ENCODE measurements at places on chromosomes 4 and X. TPM values are rescaled to one million over a fixed set of nuclear protein-coding genes. Genes with fewer than 3 reads are reported as not detected.
A peak's percentile ranks its signal among the peaks of the same experiment; 100 is the strongest.

DNA sequence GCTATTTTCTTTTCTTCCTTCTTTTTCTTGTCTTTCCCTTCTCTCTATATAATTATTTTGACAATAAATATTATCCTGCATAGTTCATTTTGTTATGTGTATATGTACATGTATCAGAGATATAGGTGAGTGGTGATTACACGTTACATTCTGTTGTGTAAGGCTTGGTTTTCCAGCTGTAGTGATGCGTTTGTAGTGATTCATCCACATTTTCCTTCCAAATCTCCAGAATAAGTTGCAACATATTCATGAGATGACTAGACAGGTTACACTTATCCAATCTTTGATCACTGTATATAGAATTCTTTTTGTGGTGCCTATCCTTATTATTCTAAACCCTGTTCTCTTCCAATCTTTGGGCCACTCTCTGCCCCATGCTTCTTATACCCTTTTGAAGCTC lies 540.2 kb downstream of the GBA3 start:
- peaks cover 34% of the 10 kb centered on the region for H3K4me1 ChIP-seq
- no peaks in the 10 kb centered on the region for H3K27me3 ChIP-seq
- H3K27ac ChIP-seq = no peak overlapping the region
- H3K36me3 ChIP-seq = no peaks in the 10 kb centered on the region
- DNase-seq = no peak

DNA sequence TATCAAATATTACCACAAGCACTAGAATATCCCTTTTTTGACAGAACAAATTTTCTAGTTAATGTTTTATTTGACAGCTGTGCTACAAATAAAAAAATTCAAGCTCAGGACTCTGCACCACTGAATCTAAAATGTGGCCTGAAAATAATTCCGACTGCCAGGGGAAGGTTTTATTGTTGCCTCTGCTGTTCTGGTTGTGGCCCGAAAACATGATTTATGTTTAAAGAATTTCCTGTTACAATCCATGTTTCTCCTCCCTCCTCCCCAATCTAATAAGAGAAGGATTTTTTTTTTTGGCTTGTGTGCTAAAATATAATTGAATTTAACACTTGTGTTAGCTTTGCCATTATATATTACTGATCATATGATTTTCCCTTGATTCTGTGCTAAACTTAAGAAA lies 227.8 kb downstream of the DCLK2 start:
- H3K27ac ChIP-seq = no peak overlapping the region
- peaks cover 6% of the 10 kb centered on the region for H3K4me1 ChIP-seq
- DNase-seq = no peak

- no peaks in the 10 kb centered on the region for H3K36me3 ChIP-seq
- no peaks in the 10 kb centered on the region for H3K27me3 ChIP-seq
- no peak overlapping the region for H3K27ac ChIP-seq
- DNase-seq = no peak
Measured at GRCh38 chrX:14673764-14674163, 144.4 kb downstream of the GLRA2 start.

DNA sequence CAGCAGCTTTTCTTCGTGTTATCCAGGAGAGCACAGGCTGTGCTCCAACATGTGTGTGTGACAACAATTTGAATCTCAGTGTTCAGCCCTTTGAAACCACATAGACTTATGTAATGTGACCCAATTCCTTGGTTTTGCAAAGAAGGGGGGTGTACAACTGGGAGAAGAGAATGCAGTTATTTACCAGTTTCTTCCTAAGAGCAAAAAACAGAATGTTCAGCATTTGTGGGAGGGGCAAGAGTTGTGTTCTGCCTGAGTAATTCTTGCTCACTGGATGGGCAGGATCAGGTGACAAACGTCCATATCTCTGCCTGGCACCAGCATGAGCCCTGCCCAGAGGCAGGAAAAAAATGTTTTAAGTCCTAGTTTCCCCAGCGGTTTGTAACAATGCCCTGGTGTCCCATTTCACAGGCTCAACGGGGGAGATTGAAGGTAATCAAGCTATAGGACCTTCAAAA lies 72.0 kb downstream of the PRPS1 start:
- no peak overlapping the region for H3K4me3 ChIP-seq
- no peaks in the 10 kb centered on the region for H3K36me3 ChIP-seq
- no peak overlapping the region for H3K27ac ChIP-seq
- DNase-seq = no peak

GRCh38 chrX:1453395-1453783 lies 680 bp upstream of the ASMTL start:
- H3K36me3 ChIP-seq = no peaks in the 10 kb centered on the region
- peak overlapping the region; percentile 59 for H3K4me3 ChIP-seq
- H3K27me3 ChIP-seq = no peaks in the 10 kb centered on the region
- no peak for DNase-seq
- no peaks in the 10 kb centered on the region for H3K4me1 ChIP-seq
- H3K27ac ChIP-seq = no peak overlapping the region

- H3K36me3 ChIP-seq = peaks cover 12% of the 10 kb centered on the region
- peaks cover 34% of the 10 kb centered on the region for H3K4me1 ChIP-seq
- no peak overlapping the region for H3K4me3 ChIP-seq
- H3K27ac ChIP-seq = no peak overlapping the region
Measured at GRCh38 chr4:176359590-176359989, 39.8 kb downstream of the SPCS3 start.

DNA sequence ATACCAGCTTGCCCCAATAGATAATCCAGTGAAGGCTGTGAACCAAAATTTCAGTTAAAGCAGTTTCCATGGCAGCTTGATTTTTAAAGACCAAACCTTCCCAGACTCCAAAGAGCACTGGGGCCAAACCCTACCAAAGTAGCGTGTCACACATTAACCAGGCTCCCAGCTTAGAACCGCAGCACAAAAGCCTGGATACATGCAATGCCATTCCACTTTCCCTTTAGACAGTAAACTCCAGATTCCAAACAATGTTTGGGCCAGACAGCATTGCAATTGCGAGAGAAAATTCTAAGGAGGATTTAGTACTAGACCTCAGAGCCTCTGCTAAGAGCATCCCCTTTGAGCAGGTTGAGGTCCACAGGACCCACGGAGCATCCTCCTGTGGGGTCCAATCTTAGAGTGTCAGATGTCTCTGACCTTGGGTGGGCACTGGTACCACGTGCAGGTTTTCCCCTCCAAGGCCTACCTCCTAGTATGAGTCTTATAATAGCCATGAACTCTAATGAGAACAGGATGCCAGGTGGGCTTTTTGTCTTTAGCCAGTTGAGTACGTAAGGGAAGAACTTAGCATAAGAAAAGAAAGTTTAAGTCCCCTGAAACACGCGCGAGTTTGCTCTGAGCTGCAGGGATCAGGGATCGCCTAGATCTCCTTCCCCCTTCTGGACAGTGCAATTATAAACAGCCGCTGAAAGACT lies 38.8 kb downstream of the MGARP start:
- H3K36me3 ChIP-seq = peaks cover 9% of the 10 kb centered on the region
- H3K4me3 ChIP-seq = peak overlapping the region; percentile 4
- H3K4me1 ChIP-seq = peaks cover 24% of the 10 kb centered on the region
- DNase-seq = peak; percentile 80
- peak overlapping the region; percentile 48 for H3K27ac ChIP-seq

DNA sequence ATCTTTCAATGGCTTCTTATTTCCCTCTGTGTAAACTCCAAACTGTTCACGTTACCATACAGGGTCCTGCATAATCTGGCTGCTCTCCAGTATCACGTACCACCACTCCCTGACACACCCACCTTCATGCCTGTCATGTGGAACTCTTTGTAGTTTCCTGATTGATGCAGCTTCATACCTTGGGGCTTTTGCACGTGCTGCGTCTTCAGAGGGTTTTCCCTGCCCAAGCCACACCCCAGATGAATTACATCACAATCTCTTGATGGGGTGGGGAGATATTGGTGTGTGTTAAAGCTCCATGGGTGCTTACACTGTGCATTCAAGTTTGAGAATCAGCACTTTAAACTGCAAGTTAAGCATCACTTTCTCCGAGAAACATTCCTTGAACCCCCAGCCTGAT lies 101.9 kb downstream of the CT47B1 start:
- H3K36me3 ChIP-seq = no peaks in the 10 kb centered on the region
- DNase-seq = no peak
- no peaks in the 10 kb centered on the region for H3K4me1 ChIP-seq
- H3K27ac ChIP-seq = no peak overlapping the region
- H3K27me3 ChIP-seq = no peaks in the 10 kb centered on the region

- H3K36me3 ChIP-seq = no peaks in the 10 kb centered on the region
- peak; percentile 7 for DNase-seq
- peaks cover 8% of the 10 kb centered on the region for H3K4me1 ChIP-seq
- H3K27ac ChIP-seq = no peak overlapping the region
- no peaks in the 10 kb centered on the region for H3K27me3 ChIP-seq
- H3K4me3 ChIP-seq = no peak overlapping the region
Measured at GRCh38 chr4:96599752-96600151, 759.9 kb downstream of the PDHA2 start.

- H3K4me1 ChIP-seq = peaks cover 3% of the 10 kb centered on the region
- H3K36me3 ChIP-seq = no peaks in the 10 kb centered on the region
- DNase-seq = no peak
Measured at GRCh38 chrX:48806081-48806480, 4.2 kb downstream of the HDAC6 start.

DNA sequence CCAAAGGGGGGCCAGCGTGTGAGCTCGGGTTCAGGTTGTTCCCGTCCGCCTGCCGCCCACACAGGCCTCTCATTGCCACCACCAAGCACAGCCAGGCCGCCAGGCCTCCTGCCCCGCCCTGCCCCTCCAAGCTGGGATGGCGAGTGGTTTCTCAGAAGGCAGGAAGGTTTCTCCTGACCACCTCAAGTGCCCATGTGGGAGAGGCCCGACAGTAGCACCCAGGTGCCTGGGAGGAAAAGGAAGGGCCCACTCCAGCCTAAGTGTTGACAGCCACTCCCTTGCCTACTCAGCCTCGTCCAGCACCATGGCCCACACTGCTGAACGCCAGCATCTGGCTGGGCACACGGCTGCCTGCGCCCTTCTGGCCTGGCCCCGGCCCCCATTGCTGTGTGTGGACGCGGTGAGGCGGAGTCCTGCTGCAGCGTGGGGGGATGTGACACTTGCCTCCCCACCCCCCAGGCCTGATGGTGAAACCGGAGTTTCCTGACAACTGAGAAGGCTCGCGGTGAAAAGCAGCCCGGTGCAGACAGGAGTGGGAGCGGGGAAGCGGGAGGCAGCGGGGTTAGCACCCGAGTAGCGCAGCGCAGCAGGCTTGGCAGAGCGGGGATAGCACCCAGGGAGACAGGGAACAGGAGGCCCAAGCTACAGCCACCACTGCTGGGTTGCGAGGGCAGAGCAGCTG lies 19.2 kb downstream of the FLNA start:
- no peaks in the 10 kb centered on the region for H3K4me1 ChIP-seq
- DNase-seq = no peak
- H3K4me3 ChIP-seq = no peak overlapping the region
- no peaks in the 10 kb centered on the region for H3K27me3 ChIP-seq
- H3K27ac ChIP-seq = no peak overlapping the region
- H3K36me3 ChIP-seq = peaks cover 17% of the 10 kb centered on the region

DNA sequence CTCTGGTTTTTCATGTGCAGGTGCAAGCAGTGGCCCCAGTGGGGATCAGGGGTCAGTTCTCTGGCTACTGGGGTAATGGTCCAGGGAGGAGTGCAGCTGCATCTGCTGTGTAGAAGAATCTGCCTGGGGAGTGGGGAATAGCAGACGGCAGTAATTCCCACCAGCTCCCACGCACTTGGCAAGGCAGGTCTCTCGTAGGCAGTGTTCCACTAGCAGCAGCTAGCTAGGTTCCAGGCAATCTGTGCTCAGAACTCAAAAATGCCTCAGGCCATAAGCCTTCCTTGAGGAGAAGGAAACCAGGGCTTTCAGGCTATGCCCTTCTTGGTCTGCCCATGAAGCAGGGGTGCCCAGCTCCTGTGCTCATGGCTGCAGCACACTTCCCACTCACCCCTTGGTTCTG lies 38.8 kb downstream of the DCLK2 start:
- 0 out of 2 replicates have a peak, but pooled peaks cover 5% of the 10 kb centered on the region for H3K4me1 ChIP-seq
- no peak overlapping the region for H3K27ac ChIP-seq
- H3K27me3 ChIP-seq = no peaks in the 10 kb centered on the region
- no peak overlapping the region for H3K4me3 ChIP-seq

GRCh38 chrX:65595460-65595876 lies 60.9 kb upstream of the LAS1L start:
- no peak overlapping the region for H3K4me3 ChIP-seq
- H3K27ac ChIP-seq = no peak overlapping the region
- H3K4me1 ChIP-seq = no peaks in the 10 kb centered on the region
- no peaks in the 10 kb centered on the region for H3K36me3 ChIP-seq

DNA sequence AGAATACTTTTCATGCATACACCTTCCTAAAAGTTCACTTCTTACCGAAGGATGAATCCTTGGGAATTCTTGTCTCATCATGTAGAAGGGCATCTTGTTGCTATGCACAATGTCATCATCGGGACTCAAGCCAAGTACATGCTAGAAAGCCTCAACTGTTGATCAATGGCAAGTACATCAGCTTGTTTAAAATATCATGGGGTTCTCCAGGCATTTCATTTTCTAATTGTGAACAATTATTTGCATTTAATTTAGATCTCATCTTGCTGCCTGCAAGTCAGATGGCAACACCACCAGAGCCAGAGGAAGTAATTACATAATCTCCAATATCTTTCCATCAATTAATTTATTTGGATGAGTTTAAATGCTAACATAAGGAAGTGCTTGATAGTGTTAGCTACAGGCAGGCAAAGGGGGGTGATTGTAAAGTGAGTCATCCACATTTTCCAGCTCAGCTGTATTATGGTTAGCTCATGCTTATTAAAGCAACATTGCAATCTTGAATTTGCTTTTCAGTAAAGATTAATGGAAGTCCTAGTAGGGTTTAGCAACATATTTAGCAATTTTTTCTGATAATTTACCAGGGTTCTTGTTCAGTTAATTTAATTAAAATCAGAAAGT lies 356.5 kb downstream of the CBLL2 start:
- no peaks in the 10 kb centered on the region for H3K27me3 ChIP-seq
- H3K4me3 ChIP-seq = no peak overlapping the region
- no peaks in the 10 kb centered on the region for H3K4me1 ChIP-seq
- no peaks in the 10 kb centered on the region for H3K36me3 ChIP-seq
- DNase-seq = no peak

- H3K27ac ChIP-seq = no peak overlapping the region
- no peaks in the 10 kb centered on the region for H3K27me3 ChIP-seq
- no peak for DNase-seq
- H3K36me3 ChIP-seq = peaks cover 27% of the 10 kb centered on the region
- no peaks in the 10 kb centered on the region for H3K4me1 ChIP-seq
- H3K4me3 ChIP-seq = no peak overlapping the region
Measured at GRCh38 chr4:17587094-17587822, 10.3 kb downstream of the LAP3 start.

Gene KLF8
- total RNA-seq = 11.5 TPM

Gene ADAM29
- not detected for total RNA-seq

Gene MAGEB6
- total RNA-seq = not detected

Gene GPR119
- not detected for total RNA-seq

Measured in GM23338 (cell line).